Central memory CD8-positive, alpha-beta T cell (primary cell): ENCODE measurements at places on chromosomes 11 and 22.

- H3K4me3 ChIP-seq = no peak overlapping the region
- H3K36me3 ChIP-seq = no peaks in the 10 kb centered on the region
- DNase-seq = no peak
Measured at GRCh38 chr22:47357086-47357485, 594.6 kb downstream of the TBC1D22A start.

DNA sequence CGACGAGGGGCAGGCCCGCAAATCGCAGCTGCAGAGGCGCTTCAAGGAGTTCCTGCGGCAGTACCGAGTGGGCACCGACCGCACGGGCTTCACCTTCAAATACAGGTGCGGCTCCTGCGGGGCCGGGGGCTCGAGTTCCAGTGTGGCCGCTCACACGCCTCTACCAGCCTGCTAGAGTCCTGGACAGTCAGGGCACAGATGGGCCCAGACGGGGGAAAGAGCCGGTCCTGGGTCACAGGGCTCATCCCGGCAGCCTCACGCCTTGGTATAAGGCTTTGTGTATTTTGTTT, 506 bp downstream of the MCM5 start:
- H3K36me3 ChIP-seq = peaks cover 34% of the 10 kb centered on the region
- H3K27ac ChIP-seq = peak overlapping the region; percentile 97
- peaks cover 25% of the 10 kb centered on the region for H3K4me1 ChIP-seq

DNA sequence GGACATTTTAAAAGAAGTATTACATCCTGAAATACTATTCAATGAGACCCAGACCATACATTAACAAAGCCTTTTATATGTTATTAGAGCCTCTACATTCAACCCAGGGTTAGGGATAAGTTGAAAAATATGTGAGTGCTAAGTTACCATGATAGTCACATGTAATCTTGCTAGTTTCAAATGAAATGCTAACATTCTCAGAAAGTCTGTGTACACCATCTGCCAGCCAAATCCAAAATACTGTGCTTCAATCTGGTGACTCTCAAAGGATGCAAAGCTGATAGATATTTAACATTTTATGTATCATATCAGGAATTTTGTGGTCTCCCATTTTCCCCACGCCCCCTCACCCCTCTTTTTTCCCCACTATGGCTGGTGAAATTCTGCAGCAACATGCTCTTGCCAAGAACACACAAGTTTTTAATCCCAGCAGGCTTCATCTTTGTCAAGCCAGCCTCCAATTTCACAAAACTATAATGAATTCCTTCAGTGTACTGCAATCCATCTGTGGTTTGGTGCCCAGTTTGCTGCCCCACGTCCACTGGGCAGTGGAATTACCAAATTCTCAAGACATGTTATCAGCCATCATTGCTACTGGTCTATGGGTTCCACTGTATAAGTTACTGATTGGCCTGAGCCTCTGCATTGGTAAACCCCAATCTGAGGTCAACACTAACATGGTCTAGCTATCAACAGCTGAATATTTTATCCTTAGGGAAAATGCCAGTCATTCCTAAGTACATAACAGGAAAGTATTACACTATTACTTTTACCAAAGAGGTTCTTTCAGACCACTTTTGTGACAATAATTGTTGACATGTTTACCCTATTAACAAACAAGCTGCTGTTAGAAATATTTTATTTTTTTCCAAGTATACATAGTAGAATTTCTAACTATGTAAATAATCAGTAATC, 1.5 kb upstream of the PICALM start:
- H3K4me3 ChIP-seq = peak overlapping the region; percentile 94
- no peak for DNase-seq
- H3K27ac ChIP-seq = peak overlapping the region; percentile 98
- H3K27me3 ChIP-seq = no peaks in the 10 kb centered on the region
- H3K36me3 ChIP-seq = peaks cover 17% of the 10 kb centered on the region
- H3K4me1 ChIP-seq = peaks cover 18% of the 10 kb centered on the region

- H3K27me3 ChIP-seq = no peaks in the 10 kb centered on the region
- H3K36me3 ChIP-seq = no peaks in the 10 kb centered on the region
- no peak overlapping the region for H3K4me3 ChIP-seq
- no peak for DNase-seq
- no peaks in the 10 kb centered on the region for H3K4me1 ChIP-seq
- H3K27ac ChIP-seq = no peak overlapping the region
Measured at GRCh38 chr11:6637871-6638270, 17.7 kb downstream of the DCHS1 start.

- H3K36me3 ChIP-seq = peaks cover 40% of the 10 kb centered on the region
- no peaks in the 10 kb centered on the region for H3K27me3 ChIP-seq
- peak overlapping the region; percentile 97 for H3K27ac ChIP-seq
- no peak for DNase-seq
- peak overlapping the region; percentile 96 for H3K4me3 ChIP-seq
- peaks cover 32% of the 10 kb centered on the region for H3K4me1 ChIP-seq
Measured at GRCh38 chr22:41619979-41620588, 759 bp downstream of the DESI1 start.

DNA sequence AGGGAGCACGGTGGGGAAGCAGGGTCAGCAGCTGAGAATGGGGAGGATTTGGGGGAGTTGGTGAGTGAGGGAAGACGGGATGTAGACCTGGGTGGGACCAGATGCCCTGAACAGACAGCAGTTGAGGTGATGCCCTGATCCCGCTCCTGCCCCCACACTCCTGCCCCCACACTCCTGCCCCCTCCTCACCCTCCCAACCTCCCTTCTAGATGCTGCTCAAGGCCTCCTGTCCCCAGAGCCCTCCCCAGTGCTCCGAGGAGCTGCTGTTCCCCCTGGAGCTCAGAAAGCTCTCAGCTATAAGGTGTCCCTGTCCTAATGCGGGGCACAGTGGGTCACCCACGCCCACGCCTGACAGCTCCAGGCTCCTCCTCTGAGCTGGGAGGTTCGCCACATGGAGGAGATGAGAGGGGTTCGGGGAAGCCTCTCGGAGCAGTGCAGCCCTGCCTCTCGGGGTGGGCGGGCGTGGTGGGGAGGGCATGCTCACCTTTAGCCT, 25.1 kb upstream of the TTLL12 start:
- no peaks in the 10 kb centered on the region for H3K36me3 ChIP-seq
- no peak overlapping the region for H3K27ac ChIP-seq
- H3K4me3 ChIP-seq = no peak overlapping the region
- H3K4me1 ChIP-seq = peaks cover 5% of the 10 kb centered on the region

DNA sequence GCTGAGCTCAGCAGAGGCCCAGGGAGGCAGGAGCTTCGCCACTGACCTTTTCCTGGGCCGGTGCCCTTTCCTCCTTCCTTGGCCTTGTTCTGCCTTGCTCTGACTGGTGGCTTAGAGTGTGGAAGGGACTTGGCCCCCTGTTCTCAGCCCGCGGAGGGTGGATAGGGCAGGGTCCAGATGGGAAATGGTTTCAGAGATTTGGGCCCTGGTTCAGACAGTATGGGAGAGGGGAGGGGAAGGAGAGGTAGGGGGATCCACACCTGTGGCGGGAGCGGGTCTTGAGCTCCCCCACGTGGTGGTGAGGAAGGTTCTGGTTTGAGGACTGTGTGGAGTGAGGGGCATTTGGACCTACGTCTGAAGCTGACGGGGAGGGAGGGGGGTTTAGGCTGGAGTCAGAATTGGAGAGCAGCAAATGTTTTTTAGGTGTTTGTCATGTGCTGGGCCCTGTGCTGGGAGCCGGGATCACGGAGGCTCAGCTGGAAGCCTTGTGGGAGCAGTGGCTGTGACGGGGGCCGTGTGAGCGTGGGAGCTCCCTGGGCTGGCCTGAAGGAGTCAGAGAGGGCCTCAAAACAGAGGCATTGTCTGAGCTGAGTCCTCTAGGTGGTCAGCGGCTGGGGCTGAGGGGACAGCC, 27.2 kb downstream of the SHANK3 start:
- DNase-seq = no peak
- H3K27me3 ChIP-seq = no peaks in the 10 kb centered on the region
- H3K4me3 ChIP-seq = no peak overlapping the region
- H3K27ac ChIP-seq = no peak overlapping the region
- peaks cover 1% of the 10 kb centered on the region for H3K36me3 ChIP-seq

DNA sequence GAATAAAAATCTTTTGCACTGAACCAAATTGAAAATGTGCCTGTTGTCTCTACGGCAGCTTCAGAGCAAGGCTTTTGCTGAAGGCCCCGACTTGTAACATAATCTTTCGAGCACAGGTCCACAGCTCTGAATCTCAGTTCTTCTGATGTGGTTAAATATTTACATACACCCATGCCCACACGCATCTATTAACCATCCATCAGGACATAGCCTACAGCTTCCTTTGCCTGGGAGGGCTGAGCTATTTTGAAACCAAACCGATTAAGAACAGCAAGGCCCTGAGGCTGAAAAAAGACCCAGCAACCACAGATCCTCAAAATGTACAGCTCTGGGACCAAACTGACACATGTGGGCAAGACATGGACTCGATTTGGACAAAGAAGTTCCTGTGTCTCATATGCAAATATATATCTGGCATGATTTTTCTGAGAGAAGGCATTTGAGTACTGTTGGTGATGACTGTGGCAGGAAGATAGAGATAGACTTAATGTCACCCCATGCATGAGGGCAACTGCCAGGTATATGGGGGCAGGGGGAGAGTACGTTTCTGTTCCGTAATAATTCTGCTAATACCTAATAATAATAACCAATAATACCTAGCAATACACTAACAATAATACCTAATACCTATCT, 322.7 kb upstream of the PLET1 start:
- no peak for DNase-seq
- no peaks in the 10 kb centered on the region for H3K36me3 ChIP-seq
- H3K27me3 ChIP-seq = no peaks in the 10 kb centered on the region
- no peak overlapping the region for H3K4me3 ChIP-seq
- no peak overlapping the region for H3K27ac ChIP-seq
